Stimulated activated CD4-positive, alpha-beta T cell treated with anti-CD3 and anti-CD28 coated beads, Interleukin-1b, Interleukin-23, amount 100 ng/mL, for 1 hour (primary cell): ENCODE measurements at places on chromosomes 11 and 22.

- no peak for DNase-seq
Measured at GRCh38 chr22:22802339-22802970, 85.2 kb upstream of the IGLL5 start.

- no peak for DNase-seq
Measured at GRCh38 chr11:74751303-74751702, 2.7 kb downstream of the RNF169 start.

DNA sequence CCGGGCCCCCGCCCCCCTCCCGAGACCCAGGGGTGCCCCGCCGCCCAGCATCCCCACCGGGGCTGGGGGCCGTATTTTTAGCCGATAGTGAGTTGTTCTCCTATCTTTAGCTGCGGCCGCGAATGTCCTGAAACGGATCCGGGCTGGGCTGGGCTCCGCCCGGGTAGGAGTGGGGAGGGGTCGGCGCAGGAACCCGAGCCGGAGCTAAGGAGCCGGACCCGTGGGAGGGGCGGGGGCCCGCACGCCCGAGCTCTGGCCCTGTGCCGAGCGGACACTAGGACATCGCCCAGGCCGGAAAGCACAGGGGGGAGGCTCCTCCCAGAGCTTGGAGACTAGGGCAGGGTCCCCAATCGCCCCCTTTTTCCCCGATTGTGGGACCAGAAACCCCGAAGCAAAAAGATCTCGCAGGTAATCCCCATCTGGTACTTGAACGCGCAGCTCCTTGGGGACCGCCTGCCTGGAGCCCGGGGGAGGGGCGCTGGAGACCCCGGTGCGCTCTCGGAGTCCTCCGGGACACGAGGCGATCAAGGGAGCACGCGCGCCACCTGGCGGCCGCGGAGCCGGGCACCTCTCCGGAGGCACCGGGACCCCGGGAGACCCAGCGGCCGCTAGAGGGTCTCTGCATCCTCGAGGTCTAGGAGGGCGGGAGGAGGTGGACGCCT, 669 bp downstream of the CDC42EP2 start:
- peak; percentile 82 for DNase-seq

- no peak for DNase-seq
Measured at GRCh38 chr11:122069707-122070360, 46.2 kb downstream of the BLID start.

- no peak for DNase-seq
Measured at GRCh38 chr11:34205326-34206035, 100.1 kb downstream of the NAT10 start.

GRCh38 chr22:38846412-38846811, 2.6 kb upstream of the NPTXR start:
- no peak for DNase-seq

DNA sequence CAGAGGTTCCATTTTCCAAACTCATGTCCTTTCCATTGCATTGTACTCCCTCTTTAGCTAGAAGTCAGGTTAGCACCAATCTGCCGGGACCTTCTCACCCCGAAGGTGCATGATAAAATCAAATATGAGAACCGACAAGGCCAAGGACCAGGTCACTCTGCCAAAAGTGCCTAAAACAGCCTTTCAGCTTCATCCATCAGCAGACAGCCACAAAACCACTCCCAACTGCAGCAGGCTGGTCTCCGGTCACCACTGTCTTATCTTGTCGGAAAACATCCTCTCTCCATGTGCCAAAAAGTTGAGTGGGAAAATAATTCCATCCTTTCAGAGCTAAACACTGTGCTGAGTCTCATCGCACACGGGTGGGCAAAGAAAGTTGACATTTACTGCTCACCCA, 1.4 kb downstream of the PI4KA start:
- DNase-seq: no peak
